ENCODE measurements at places on chromosomes 5 and 9. TPM values are rescaled to one million over a fixed set of nuclear protein-coding genes. Genes with fewer than 3 reads are reported as not detected.

GRCh38 chr9:134723491-134724190 lies 82.0 kb downstream of the COL5A1 start:
- DNase-seq = no peak

DNA sequence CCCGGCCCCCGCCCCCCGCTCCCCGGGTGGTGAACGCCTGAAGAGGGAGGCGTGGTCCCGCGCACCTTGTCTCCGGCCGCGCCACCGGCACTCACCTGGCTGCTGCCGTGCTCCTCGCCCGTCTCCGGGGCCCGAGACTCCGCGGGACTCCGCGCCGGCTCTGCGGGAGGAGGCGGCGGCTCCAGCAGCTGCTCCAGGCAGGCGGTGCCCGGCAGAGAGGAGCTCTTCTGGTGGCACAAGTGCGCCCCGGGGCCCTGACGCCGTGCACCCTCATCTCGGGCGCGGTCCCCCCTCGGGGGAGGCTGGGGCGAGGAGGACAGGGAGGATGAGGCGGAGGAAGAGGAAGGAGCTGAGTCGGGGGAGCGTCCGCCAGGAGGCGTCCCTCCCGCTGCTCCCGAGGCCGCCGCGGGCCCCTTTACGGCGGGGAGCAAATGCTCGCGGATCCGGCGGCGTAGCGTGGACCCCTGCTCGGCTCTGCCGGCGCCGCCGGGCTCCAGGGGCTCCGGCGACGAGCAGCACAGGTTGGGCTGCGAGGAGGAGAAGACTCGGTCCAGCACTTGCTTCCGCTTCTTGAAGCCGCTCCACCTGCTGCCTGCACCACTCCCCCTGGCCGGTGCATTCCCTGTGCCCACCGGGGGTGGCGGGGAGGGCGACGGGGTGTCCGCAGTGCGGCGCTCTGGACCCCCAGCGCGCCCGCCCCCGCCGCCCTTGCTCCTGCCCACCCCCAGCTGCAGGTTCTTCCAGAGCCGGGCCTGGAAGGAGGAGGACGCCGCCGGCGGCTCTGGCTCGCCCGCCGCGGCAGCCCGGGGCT lies 928 bp downstream of the MCTP1 start:
- DNase-seq = peak; percentile 39

DNA sequence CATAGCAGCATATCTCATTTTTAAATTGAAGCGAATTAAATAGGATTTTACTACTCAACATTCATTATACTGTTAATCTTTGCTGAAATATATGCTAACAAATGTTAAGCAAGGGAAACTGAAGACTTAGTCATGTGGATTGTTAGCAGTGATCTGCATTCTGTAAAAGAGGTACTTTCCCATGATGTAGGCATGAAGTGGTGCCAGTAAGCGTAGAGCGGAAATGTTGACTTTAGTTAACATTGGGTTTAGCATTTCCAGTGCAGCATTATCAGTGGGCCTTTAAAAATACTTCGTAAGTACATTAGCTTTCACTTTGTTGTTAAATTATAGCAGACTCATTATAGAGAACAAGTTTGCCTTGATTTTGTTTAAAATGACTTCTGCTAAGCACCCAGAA lies 130.3 kb downstream of the CDC42SE2 start:
- no peak for DNase-seq

- no peak for DNase-seq
Observed at GRCh38 chr9:117783828-117784227, 79.6 kb downstream of the TLR4 start.

DNA sequence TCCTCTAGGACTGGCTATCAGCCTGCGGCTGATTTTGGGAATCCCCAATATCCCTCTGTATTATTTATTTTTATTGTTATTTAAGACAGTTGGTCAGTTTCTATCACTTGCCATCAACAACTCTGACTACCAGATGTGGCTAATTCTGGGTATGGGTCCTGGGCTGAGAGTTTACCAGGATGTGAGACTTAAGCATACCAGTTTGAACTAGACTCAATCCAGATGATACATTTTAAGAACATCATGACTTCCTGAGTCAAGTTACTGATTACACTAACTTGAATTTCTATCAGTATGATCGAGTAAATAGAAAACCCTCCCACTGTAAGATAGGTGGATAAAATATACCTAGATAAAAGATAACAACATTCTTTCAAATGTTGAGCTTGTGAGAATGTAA lies 634.0 kb downstream of the MAT2B start:
- DNase-seq = no peak

DNA sequence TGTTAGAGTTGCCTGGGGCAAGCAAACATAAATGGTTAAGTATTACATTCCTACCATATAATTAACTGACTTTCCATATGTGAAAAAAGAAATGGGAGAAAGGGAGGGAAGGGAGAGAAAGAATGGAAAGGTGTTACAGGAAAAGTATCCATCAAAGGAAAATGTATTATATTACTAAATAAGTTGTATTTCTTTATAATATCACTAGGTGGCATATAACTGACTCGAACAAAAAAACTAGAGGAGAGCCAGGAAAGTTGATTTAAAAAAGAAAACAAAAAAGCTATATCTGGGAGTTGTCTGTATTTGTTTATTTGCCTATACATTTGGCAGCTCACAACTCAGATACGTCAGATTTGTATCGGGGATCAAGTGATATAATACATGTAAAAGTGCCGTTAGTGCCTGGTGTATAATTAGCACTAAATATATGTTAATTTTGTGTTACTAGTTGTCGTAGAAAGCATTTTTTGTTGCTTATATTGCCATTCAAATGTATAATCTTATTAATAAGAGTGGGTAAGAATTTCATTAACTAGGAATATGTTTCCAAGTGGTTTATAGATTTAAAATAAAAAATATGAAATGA lies 59.6 kb upstream of the ADAMTS19 start:
- DNase-seq = peak; percentile 16

GRCh38 chr5:64794053-64794770 lies 25.5 kb downstream of the CWC27 start:
- no peak for DNase-seq

- DNase-seq = no peak
Observed at GRCh38 chr9:77817590-77818311, 169.6 kb upstream of the GNA14 start.

DNA sequence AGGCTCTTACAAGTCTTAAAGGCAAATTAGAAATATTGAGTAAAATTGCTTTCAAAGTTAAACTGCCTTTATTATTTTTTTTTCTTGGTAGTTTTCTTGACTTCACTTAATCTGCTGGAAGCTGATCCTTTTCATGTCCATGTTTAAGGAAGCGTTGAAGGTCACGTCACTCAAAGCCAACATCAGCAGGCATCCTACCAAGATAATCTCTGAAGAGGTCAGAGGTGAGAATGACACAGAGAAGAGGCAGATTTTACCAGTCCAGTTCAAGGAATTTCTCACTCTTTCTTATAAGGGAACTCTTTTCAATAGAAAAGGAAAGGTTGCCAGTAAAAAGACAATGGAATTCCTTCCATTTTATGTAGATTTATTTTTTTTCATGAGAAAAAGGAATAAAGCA lies 259.8 kb downstream of the ANXA1 start:
- no peak for DNase-seq

GRCh38 chr5:171762903-171763302 lies 22.7 kb upstream of the SMIM23 start:
- no peak for DNase-seq

DNA sequence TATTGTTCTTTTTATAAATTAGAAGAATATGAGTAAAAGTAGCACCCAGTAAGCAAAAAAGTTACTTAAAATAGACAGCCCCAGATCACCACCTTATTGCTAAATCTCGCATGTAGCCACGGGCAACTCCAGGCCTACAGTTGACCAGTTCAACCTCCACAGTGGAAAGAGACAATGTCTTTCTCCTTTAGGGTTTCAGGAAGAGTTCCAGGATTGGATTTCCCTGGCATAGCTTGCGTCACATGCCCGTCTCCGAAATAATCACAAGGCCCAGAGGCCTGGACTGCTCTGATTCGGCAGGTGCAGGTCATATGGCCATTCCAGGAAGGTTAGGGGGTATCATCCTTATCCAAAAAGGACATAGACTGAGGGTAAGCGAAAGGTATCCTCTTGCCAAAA lies 9.9 kb upstream of the PFDN1 start:
- DNase-seq = no peak

- no peak for DNase-seq
Observed at GRCh38 chr5:56649569-56649968, 165.8 kb upstream of the MAP3K1 start.

GRCh38 chr5:119074419-119074818 lies 3.5 kb downstream of the DMXL1 start:
- no peak for DNase-seq

DNA sequence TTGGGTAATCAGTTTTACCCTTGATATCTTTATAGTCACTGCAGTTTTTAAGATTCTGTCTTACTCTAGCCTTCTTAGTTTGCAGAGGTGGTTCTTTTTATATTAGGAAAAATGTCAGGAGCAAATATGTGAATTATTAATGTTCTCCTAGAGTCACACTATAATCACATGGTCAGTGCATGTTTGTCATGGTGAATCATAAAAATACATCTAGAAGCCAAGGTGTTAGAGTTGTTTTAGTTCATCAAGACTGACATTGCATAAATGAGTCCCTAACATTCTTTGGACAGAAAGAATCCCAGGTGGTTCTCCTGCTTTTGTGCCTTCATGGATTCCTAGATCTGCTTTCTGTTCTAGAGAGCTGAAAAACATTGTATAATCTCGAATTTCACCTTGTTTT lies 22.9 kb downstream of the ATG10 start:
- no peak for DNase-seq

GRCh38 chr9:135014311-135015010 lies 73.0 kb upstream of the OLFM1 start:
- DNase-seq = no peak

DNA sequence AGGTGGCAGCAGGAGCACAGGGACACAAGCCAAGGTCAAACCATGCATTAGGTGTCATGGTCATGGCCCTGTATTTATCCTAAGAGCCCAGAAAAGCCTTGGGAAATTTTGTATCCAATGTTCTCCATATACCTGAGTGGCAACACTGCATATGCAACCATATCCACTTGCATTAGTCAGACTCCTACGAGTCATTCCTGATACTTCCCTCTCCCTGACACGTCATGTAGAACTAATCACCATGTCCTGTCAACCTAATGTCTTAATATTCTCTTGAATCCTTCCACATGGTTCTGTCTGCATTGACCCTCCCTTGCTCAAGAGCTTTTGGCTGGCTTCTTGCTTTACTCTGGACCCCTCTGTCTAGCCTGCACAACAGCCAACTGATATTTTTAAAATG lies 9.4 kb downstream of the SCGB3A2 start:
- no peak for DNase-seq

DNA sequence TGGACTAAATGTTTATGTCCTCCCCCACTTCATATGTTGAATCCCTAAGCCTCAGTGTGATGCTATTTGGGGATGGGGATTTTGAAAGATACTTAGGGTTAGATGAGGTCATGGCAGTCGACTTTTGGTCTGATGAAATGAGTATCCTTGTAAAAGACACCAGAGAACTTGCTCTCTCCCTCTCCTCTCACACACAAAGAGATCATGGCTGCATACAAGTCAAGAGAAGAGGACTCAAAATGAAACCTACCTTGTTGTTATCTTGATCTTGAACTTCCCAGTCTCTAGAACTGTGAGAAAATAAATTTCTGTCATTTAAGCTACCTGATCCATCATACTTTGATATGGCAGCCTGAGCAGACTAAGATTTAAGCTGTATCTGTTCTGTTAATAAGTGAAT lies 144.0 kb upstream of the HAPLN1 start:
- no peak for DNase-seq

GRCh38 chr5:34756781-34757624 lies 82.0 kb upstream of the TTC23L start:
- DNase-seq = peak; percentile 87

GRCh38 chr9:121498487-121499176 lies 1.0 kb downstream of the GGTA1 start:
- no peak for DNase-seq

DNA sequence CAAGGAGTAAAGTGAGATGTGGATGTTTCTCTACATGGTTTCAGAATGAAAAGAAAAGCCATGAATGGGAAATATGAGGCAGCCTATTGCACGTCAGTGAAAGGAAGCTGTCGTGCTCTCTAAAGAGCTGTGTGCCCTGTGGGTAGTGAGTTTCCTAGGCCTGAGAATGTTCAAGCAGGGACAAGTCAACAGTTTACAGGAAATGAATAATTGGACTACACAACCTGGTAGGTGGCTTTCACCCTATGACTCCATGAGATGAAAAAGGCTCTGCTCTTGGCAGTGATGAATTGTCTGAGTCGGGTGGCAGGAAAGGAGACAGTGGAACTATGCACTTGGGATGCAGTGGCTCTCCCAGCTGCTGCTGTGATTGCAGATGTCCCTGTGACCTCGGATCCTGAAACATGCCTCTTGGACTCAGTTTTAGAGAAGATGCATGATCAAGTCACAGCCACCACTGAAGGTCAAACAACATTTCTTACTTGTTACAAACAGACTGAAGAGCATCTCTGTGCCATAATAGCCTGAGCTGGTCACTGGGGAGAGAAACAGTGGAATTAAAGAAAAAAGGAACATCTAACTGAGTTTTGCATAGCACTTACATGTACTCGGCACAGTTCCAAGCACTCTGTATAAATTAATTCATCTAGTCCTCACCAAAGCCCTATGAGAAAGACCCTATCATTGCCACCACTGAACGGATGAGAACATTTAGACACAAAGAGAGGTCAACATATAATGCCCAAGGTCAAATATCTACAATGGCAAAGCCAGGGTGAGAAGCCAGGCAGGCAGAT lies 293.7 kb downstream of the SPOCK1 start:
- no peak for DNase-seq

- no peak for DNase-seq
Observed at GRCh38 chr5:147055850-147056566, 177.5 kb upstream of the PPP2R2B start.

GRCh38 chr5:95973793-95974325 lies 12.2 kb upstream of the ELL2 start:
- no peak for DNase-seq

DNA sequence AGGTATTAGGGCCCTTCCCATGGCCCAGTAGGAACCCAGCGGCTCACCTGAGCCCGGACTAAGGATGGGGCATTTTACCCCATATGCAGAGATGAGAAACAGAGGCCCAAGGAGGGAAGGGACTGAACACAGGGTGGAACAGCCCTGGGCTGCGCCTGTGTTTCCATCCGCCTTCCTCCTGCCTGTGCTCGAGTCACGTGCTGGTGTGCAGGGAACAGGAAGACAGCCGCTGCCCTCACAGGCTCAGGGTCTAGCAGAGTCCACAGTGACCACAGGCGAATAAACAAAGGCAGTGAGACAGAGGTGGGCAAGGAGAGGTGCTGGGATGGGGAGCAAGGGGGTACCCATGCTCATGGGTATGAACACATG lies 129.4 kb downstream of the C9orf50 start:
- DNase-seq = no peak

- DNase-seq = no peak
Observed at GRCh38 chr5:57445006-57445704, 37.5 kb downstream of the ACTBL2 start.

- no peak for DNase-seq
Observed at GRCh38 chr5:378976-379742, 57.6 kb downstream of the AHRR start.

The IFNE gene
- polyA plus RNA-seq = 0.40 TPM

The CRHBP gene
- polyA plus RNA-seq = 27.1 TPM

The HAVCR2 gene
- 11.5 TPM for polyA plus RNA-seq

The ENHO gene
- polyA plus RNA-seq = 2.4 TPM

The SLC4A9 gene
- 12.4 TPM for polyA plus RNA-seq

The NR5A1 gene
- polyA plus RNA-seq = 0.08 TPM

The FAM221B gene
- 0.41 TPM for polyA plus RNA-seq

The SLC25A48 gene
- 5.4 TPM for polyA plus RNA-seq

The COL23A1 gene
- 7.1 TPM for polyA plus RNA-seq

The PKD2L2 gene
- polyA plus RNA-seq = 0.26 TPM

The BAAT gene
- polyA plus RNA-seq = 0.47 TPM

The SLC34A1 gene
- polyA plus RNA-seq = 215 TPM

All from renal pelvis (tissue), 12 donors.